Activated T-cell treated with anti-CD3 and anti-CD28 coated beads for 24 hours (primary cell): ENCODE measurements at places on chromosomes 11 and 22.

- no peak for DNase-seq
Observed at GRCh38 chr11:20474176-20474881, 86.8 kb downstream of the PRMT3 start.

DNA sequence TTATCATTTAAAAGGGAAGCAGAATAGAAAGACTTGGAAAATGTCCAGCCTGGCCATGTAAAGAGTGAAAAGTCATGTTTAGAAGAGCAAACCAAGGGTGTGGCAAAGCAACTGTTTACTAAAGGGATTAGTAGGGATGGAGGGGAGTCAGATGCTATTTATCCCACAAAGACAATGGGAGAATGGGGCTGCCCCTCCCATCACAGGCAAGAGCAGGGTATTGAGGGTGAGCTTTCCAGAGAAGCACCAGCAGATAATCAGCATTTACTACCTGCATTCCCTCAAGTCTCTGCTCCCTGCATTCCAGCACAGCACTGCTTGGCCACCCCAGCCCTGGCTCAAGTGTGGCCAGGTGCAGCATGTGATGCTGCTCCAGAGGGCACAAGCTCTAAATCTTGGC lies 18.5 kb upstream of the QSER1 start:
- no peak for DNase-seq

DNA sequence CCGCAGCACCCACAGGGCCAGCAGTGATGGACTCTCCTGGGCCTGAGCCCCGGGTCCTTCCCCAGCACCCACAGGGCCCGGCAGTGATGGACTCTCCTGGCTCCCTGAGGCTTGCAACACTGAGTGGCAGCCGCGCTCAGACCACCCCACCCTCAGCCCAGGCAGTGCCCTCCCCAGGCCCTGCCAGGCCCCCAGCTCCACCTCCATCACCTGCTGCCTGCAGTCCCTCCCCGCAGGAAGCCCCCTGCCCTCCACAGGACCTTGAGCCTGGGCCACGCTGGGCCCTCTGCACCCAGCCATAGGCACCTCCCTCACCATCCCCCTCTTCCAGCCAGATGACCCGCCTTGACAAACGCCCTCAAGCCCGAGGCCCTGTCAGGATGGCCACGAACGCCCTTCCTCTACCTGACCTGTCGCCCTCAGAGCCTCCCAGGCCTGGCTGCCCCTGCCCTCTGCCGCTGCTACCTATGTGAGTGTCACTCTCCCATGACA lies 11.4 kb downstream of the ALG12 start:
- DNase-seq, result no peak

DNA sequence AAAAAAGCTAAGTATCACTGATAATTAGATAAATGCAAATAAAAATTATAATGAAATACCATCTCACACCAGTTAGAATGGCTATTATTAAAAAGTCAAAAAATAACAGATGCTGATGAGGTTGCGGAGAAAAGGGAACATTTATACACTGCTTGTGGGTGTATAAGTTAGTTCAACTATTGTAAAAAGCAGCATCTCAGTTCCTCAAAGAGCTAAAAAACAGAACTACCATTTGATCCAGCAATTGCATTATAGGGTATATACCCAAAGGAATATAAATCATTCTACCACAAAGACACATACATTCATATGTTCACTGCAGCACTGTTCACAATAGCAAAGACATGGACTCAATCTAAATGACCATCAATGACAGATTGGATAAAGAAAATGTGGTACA lies 120.3 kb upstream of the ZBED5 start:
- DNase-seq, result no peak

DNA sequence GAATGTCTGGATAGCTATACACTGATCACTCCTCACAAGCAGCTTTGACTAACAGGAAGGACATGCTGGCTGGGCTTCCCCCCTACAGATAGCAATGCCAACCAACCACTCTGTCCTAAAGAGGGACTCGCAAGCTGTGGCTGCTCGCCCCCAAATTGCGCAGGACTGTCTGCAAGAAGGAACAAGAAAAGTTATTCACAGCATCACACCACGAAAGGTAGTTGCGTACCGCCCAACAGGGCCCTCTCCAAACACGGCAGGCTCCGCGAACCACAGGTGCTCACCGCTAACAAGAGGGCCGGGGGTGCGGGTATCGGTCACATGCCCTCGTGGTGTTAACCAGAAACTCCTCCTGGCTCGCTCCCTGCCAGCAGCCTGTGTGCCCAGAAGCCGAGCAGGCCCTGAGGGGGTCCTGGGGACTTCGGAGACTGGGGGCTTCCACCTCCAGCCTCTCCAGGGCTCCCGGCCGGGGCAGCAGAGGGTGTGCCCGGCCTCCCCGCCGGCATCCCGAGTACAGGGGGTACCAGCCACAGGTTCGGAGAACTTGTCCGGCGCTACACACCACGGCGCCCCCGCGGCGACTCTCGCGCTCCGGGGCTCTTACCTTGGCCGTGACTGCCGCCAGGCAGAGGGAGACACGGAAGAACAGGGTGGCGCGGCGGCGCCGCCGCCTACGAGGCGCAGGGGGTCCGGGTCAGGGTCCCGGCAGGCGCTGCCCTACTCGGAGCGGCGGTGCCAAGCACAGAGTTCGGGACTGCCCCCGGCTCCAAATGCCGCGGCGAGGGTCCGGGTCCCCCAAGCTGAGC lies 682 bp downstream of the LARGE1 start:
- DNase-seq, result no peak

DNA sequence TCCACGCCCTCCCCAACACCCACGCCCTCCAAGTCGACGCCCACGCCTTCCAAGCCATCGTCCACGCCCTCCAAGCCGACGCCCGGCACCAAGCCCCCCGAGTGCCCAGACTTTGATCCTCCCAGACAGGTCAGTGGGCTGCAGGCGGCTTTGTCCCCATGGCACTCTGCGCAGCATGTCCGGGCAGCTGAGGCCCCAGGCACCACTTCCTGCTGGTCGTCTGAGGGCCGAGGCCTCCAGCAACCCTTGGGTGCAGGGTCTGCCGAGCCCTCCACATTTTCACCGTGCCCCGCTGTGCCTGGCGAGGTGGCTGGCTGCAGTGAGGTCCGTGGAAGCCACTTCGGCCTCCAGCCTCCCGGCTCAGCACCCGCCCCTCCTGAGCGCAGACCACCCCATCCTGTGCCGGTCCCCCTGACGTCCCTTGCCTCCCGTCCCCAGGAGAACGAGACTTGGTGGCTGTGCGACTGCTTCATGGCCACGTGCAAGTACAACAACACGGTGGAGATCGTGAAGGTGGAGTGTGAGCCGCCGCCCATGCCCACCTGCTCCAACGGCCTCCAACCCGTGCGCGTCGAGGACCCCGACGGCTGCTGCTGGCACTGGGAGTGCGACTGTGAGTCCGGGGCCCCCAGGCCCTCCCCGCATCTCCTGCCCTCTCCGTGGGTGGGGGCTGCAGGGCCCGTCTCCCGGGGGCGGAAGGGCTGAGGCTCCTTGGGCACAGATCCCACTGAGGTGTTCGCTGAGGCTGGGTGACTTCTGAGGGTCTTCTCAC lies 26.8 kb downstream of the MUC2 start:
- no peak for DNase-seq

DNA sequence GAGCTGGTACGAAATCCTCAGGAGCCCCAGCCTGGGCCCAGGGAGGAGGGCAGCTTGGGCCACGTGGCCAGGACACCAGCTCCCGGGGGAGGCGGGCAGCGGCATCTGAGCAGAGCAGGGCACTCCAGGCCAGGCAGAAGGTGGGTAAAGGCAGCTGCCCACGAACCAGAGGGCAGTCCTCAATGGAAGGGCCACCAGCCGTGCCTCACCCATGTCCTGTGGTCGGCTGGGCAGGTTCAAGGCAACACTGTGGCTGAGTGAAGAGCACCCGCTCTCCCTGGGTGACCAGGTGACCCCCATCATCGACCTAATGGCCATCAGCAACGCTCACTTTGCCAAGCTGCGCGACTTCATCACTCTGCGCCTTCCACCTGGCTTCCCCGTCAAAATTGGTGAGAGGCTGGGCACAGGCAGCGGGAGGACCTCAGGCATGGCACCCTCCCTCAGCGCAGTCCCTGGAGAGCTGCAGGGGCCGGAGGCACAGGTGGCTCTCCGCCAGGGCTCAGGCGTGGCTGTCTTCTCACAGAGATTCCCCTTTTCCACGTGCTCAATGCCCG lies 2.5 kb upstream of the SSH3 start:
- no peak for DNase-seq

GRCh38 chr11:2803186-2804091 lies 82.1 kb downstream of the CDKN1C start:
- no peak for DNase-seq

DNA sequence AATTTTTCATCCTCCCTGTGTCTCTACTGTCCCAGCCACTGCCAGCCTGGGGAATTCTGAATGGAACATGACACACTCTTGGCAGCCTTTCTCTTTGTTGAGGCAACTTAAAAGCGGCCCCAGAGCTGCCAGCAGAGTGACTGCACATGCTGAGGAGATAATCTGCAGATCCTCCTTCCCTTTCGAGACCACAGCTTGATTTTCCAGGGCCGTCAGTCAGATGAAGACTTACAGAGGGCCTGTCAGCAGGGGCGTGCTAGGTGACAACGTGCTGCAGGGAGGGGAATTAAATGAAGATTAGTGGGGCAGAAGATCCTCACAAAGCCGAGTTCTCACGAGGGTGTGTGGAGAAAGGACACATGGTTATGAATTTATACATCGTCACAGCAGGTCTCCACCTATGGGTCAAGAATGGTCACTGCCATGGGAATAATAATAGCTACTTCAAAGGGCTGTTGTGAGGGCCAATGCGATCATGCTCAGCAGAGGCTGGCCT lies 193.5 kb upstream of the PITPNB start:
- no peak for DNase-seq

GRCh38 chr11:85359859-85360258 lies 267.3 kb downstream of the DLG2 start:
- no peak for DNase-seq

GRCh38 chr11:41784513-41785335 lies 325.3 kb upstream of the LRRC4C start:
- DNase-seq, result no peak

- DNase-seq, result no peak
Observed at GRCh38 chr11:43903969-43904368, 23.3 kb downstream of the ALKBH3 start.

DNA sequence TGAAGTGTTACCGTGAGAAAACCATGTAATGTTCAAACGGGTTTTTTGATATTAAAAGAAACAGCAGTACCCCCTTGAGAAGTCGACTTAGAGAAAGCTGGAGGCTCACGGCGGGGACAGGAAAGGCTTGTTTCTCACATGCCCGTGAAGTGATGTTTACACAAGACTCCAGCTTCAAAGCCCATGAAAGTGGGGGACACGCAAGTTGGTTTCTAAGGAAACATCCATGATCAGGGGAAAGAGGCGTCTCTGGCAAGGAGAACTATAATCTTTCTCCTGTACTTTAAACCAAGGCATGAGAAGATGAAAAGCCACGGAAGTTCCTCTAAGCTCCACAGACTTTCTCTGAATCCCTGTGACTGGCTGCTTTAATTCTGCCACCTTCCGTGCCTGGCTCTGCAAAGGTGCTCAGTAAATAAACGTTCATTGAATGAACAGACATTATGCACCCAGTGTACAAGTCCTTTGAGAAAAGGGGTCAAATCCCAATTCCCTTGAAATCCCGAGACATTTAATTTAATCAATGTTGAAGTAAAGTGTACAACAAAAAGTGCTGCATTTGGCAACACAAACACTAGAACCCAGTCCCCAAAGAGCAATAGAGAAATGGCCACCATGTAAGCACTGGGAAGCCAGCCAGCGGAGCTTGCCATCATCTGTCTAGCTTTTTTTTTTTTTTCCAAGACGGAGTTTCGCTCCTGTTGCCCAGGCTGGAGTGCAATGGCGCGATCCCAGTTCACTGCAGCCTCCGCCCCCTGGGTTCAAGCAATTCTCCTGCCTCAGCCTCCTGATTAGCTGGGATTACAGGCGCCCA lies 58.7 kb downstream of the AHNAK start:
- no peak for DNase-seq

- peak; percentile 0 for DNase-seq
Observed at GRCh38 chr22:27134315-27134701, 476.9 kb downstream of the MIAT start.

DNA sequence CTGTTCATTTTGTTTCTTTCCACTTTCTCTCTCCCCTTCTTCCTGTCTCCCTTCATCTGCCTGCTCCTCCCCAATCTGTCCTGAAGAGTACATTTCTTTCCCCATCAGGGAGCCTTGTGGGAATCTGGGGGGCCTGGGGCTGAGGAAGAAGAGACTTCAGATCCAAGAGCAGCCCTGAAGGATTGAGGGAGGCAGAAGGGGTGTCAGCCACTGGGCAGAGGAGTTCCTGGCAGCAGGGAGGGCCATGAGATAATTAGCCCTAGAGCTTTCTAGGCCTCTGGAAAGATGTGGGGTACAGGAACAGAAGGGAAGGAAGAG lies 24.4 kb upstream of the OAF start:
- DNase-seq, result no peak

DNA sequence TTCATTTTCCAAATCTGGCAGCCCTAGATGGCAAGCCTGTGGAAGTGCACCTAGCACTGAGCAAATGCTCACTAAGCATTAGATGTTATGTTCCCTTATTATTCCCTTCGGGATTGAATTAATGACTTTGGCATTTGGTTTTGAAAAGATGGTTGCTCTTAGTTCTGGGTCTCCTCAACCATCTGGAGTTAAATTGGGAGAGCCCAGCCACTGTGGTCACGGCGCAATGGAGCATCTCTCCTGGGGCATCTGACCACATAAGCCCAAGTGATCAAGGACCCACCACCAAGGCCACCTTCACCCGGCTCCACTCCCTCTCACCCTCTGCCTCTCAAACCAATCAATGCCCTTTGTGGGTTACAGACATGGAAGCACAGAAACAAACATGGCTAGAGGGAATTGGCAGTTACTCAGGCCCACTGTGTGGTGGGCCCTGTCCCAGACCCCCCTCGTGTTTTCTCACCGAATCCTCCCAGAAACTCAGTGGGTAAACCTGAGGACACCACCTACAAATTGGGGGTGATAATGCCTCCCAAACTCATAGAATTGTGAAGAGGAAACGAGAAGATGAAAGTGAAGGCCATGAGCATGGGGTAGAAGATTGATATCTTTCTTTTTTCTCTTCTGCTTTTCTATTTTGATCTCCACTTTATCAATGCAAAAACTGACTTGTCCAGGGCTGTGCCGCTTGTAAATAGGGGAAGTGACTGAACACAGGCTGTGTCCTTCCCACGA lies 52.2 kb downstream of the IRAG1 start:
- DNase-seq, result no peak

DNA sequence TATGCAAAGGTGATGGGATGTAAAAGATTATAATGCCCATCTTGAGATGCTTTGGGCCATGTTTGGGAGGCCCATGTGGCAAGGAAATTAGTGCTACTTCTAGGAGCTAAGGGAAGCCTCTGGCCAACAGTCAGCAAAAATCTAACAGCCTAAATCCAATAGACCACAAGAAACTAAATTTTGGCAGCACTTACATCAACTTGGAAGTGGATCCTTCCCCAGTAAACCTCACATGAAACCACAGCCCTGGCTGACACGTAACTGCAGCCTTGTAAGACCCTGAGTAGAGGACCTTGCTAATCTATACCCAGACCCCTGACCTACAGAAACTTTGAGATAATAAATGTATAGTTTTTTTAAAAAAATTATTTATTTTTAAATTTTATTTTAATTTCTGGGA lies 13.1 kb upstream of the GRK3 start:
- no peak for DNase-seq
